NCI-H187 (cell line): ENCODE measurements at places on chromosomes 4 and X.

DNA sequence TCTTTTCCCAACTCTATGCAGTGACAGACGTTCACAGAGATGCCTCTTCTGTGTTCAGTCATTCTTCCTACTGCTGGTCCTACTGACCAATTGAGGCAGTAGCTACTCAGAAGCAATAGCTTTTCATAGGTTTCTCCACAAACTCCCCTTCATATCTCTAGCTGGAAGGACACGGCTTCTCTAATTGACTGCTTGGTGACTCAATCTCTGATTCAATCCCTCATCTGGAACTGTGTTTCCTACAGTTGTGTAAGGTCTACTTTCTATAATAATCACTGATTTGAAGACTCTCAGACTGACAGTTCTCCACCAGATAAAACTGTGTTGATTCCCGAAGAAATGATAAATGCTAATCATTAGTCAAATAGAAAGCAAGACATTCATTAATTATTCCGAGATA, 111.5 kb downstream of the DTHD1 start:
- no peak for DNase-seq

DNA sequence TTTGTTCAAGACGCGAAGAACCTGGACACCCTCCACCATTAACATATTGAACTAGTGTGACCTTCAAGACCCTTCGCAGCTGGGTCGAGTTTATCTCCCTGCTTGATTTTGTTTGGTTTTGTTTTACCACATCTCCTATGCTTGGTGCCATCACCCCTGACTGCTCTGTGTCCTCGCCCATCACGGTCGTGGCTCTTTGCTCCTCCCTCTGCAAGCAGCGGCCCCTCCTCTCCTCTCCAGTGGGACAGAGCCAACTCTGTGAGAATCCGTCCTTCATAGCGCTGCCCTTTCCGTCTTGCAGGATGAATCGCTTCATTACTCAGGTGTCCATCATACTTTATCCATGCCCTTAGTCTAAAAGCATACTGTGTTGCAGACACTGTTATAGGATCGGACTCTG, 9.1 kb upstream of the FAM149A start:
- DNase-seq: no peak

- peak; percentile 31 for DNase-seq
These were observed 69.4 kb downstream of the HMGB2 start for GRCh38 chr4:173264684-173265185.

DNA sequence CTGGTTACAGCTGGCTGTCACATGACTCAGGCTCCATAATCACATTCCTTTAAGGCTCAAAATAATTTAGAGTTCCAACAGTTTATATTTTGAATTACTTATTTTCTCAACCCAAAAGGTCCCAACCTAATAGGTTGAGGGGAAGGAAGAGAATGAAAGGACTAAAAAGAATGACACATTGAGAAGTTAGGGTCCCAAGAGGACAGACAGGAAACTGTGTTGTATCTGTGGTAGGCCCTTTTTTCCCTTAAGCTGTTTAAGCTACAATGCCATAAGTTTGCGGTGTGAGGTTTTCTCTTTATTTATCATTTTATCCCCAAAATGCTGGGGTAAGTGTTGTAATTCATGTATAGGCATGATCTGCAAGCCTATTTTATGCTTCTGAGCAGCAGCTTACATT, 290.2 kb downstream of the ZNF674 start:
- DNase-seq: no peak

DNA sequence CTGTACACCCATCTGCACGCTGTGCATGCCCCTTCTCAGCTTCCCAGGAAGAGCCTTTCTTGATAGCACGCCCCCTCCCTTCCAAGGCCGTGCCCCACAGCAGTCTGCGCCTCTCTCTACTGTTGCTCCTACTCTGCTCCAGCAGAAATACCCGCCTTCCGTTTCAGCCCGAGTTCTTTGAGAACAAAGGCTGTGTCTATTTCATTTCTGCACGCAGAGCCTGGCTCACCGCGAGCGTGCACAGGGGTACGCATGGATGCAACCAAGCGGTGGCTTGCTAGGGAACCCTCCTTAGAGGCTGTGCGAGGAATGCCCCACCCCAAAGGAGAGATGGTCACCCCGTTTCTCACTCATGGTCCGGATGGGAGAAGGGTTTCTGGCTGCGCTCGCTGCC, 485 bp downstream of the AADAT start:
- no peak for DNase-seq
